Stimulated activated CD4-positive, alpha-beta T cell treated with anti-CD3 and anti-CD28 coated beads, Interleukin-15, amount 100 ng/mL, for 48 hours (primary cell): ENCODE measurements at places on chromosomes 1 and 21.

GRCh38 chr1:66055092-66055491 is 262.4 kb downstream of the PDE4B start:
- no peak for DNase-seq

DNA sequence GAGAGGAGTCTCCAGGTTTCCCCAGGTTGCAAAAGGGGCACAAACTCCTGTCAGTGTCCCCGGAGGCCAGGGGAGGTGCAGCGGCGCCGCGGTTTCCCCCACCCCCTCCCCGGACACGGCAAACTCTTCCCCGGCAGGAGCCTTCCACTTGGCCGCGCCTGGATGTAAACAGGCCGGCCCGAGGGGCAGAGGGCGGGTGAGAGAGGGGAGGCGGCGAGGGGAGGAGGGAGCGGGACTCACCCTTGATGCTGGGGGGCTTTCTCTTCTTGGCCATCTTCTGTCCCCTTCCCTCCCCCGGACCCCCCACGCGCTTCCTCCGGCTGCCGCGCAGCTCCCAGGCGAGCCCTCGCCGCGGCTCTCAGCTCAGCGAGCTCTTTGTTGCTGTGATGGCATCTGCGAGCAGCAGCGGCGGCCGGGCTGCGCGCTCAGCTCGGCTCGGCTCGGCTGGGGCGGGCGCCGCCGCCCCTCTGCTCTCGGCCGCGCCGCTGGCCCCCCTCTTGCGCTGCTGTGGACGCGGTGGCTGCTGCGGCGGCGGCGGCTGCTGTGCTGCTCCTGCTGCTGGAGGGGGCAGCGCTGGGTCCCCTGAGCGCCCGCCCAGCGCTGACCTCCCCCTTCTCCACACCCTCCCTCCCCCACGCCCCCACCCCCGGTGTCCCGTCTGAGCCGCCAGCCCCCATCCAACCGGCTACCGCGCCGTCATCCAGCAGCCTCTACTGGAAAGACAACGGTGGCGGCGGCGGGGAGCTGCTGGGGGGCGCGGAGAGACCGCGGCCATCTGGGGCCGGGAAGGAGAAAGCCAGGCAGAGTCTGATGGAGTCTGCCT is 4.9 kb upstream of the SLC44A5 start:
- no peak for DNase-seq

GRCh38 chr1:27045973-27046558 is 33.4 kb upstream of the TENT5B start:
- DNase-seq = peak; percentile 50

DNA sequence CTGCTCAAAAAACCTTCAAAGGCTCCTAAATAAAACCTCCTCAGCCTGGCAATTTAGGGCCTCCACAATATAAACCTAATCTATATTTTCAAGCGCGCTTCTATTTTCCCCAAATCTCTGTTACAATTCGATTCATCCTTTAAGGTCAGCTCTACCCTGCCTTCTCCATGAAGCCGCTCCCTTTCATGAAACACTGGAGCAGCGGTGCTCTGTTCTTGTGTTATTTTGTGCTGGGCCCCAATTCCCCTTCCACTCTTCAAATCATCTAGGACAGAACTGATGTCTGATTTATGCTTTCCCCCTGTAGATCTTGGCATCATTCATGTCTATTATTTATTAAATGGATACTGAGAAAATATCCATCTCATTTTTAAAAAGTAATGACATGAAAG is 6.9 kb downstream of the ERRFI1 start:
- DNase-seq = no peak

- DNase-seq = no peak
Observed at GRCh38 chr1:173190101-173190936, 16.8 kb downstream of the TNFSF4 start.

GRCh38 chr1:181936269-181936668 is 125.2 kb downstream of the ZNF648 start:
- DNase-seq = peak; percentile 18

DNA sequence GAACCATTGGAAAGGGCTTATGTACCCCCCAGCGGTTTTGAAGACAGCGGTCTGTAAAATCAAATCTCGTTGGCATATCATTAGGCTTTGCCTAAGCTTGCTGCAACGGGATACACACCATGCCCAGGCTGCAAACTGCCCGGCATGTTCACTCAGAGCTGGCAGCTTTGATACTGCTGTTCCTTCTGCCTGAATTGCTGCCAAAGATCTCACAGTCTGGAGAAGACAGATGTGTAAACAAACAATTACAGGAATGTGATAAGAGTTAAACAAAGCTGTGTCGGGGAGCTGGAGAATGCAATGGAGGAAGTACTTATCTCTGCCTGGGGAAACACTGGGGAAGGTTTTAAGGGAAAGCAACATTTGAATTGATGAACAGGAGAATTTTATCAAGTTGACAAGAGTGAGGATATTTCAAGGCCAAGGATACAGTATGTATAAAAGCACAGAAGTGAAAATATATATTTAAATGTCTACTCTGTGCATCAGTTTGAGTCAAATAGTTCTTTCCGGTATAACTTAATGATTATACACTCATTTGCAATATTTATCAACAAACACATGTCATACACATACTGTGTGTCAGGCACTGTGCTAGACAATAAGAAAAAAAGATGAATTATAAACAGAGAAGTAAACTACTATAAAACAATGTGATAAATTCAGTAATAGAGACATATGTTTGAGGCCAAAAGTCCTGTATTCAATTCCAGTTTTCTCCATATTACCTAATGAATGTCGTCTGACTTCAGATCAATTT is 29.9 kb downstream of the CHML start:
- DNase-seq = no peak

DNA sequence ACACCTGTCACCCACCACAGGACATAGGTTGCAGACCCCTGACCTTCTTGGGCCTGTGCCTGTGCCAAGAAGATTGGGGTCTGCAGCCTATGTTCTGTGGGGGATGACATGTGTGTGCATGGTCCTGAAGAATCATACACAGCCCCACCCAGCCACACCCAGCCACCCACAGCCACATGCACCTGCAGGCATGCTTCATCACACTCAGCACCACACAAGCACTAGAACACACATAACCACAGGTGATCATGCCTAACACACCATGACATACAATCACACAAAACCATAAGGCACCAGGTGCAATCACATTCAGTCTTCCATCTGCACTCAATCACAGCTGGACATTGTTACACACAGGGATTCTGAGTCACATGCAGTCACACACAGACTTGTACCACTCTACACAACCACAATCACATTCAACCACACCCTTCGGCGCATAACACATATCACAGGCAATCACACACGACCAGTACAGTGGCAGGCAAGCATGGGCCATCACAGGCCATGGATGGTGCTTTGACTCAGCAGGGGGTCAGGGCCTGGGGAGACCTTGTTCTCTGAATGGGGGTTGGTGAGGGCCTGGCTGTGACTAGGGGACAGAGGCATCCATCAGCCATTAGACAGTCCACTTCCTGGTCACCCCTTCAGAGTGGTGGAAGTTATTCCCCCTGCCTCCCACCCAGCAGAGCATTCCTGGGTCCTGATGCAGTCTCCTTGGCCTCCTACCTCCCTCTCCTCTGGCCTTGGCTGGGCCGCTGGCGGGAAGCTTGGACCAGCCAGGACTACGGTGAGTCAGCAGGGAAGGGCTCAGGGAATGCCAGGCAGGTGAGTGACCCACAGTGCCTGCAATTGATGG is 44.3 kb upstream of the EPS8L3 start:
- DNase-seq = no peak

DNA sequence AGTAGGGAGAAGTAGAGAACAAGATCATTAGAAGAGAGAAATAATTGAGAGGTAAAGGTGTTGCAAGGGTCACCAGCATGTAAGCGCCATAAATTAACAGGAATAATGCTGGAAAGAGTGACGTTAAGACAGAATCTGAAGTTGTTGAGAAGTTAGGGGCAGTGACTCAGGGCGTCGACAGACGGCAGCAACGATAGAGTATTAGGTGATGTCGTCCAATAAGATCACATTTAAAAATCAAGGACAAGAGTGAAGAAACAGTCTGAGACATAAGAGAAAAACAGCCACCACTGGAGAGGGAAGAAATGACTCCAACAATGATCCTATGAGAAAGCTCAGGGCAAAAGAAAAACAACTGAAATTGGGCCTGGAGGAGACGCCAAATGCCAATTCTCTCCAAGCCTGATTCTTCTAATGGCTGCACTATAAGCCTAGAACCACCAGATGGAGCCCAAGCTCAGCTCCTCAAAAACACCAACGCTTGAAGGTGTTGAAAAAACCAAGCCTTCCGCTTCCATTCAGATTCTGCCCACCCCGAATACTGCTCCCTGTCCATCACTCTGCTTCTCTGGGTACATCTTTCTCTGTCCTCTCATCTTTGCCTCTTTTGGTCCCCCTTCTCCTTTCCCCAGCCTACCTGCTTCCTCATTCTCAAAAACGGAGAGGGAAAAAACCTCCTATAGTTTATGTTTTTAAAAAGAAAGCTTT is 70.0 kb downstream of the LUZP1 start:
- no peak for DNase-seq

DNA sequence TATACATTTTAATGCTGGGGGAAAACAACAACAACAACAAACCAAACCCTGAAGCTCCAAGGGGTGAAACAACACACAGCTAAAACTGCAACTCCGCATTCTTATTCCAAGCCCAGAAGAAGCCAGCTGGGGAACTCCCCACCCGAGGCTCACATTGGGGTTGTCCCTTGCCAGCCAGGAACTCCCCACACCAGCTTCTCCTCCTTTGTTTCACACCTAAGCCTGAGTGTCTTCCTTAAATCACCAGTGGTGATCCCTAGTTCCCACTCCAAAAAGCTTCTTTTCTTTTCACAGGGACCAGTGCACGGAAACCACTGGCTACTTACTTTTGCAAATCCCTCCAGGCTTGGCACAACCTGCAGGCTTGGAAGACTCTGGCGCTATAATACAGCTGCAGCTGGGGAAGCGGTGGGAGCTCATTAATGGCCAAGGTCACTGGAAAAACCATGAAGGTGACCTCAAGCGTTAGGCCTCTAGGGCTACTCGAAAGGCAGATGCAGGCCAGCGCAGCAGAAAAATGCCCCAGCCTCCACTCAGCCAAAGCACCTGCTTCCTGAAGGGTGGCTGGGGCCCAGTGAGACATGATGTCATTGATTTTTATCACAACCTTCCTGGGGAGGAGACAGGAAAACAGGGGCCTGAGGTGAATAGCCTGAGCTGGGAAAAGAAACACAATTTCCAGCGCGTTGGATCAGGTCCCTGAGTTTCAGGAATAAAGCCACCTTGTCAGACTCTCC is 40.1 kb downstream of the TLR5 start:
- no peak for DNase-seq

DNA sequence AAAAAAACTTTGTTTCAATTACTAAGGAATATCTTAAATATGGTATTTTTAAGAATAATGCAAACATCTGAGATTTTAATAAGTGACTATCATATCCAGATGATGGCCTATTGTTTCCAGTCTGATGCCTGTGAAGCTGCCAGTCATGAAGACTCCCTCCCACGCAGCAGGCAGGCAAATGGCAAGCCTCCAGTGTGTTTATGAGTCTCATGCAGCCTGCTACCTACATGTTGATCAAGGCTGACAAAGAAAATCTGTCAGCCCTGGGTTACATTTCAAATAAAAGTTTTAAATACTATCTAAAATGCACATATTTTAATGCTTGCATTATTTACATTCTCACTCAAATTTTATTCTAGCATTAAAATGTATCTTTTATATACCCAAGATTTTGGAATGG is 137.6 kb upstream of the RNPC3 start:
- DNase-seq = no peak

DNA sequence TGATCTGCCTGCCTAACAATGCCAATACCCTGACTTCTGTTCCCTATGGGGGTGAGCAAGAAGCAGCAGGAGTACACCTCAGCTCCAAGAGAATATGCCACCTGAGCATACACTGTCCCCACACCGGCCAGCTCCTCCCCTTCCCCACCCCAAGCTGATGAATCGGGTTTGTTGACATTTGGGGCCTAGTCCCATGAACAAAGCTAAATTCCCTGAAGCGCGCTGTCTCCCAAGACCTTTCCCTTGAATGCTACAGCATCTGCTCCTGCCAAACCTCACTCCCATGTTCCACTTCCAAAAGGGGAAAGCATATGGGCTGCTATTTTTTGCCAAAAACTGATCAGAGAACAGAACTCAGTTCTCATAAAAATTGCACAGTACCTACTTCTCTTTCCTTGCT is 220.4 kb upstream of the CAMK1G start:
- DNase-seq = no peak

GRCh38 chr1:17655922-17656321 is 99.2 kb upstream of the ACTL8 start:
- no peak for DNase-seq

- no peak for DNase-seq
Observed at GRCh38 chr1:115906627-115907026, 65.7 kb upstream of the NHLH2 start.

- DNase-seq = no peak
Observed at GRCh38 chr21:40615505-40616376, 231.2 kb downstream of the DSCAM start.

GRCh38 chr1:157806431-157807149 is 13.3 kb downstream of the FCRL1 start:
- no peak for DNase-seq

GRCh38 chr1:243806310-243806709 is 43.7 kb downstream of the AKT3 start:
- no peak for DNase-seq

DNA sequence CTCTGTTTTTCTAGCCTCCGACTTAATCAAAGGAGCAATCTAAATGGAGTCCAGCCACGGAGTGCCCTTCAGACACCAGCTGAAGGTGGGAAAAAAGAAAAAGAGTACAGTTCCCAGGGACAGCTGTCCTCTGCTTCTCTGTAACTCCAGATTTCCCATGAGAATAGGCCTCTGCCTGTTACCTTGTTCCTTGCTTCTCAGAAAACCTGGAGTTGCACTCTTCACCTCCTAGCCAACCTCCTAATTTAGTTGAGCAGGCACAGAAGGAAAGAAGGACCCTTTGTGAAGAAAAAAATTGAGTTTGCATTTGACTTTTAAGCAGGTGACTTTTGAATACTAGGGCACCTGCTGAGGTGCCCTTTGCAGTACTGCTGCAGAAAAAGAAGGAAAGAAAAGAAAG is 8.3 kb downstream of the BARHL2 start:
- DNase-seq = no peak
